ENCODE measurements at places on chromosomes 7 and 10. TPM values are rescaled to one million over a fixed set of nuclear protein-coding genes. Genes with fewer than 3 reads are reported as not detected.
A peak's percentile ranks its signal among the peaks of the same experiment; 100 is the strongest.

KLF14 gene
- 0.47 TPM for polyA plus RNA-seq

DNA sequence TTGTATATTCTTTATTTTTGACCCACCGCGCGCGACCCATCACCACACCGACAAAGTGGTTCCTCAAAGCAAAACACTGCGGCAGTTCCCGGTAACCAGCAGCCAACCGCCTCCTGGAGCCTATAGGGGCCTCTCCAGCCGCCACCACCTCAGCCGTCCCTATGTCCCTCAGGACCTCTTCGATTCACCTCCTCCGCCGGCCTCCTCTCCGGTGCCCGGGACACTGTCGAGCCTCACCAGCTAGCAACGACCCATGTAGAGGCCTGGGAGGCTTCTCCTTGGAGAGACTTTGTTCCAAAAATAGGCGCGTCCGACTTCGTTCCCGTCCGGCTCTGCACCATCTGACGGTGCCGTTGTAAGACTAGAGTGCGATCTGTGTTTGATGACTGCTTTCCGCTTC is 158.8 kb downstream of the HGF start:
- DNase-seq: no peak

DNA sequence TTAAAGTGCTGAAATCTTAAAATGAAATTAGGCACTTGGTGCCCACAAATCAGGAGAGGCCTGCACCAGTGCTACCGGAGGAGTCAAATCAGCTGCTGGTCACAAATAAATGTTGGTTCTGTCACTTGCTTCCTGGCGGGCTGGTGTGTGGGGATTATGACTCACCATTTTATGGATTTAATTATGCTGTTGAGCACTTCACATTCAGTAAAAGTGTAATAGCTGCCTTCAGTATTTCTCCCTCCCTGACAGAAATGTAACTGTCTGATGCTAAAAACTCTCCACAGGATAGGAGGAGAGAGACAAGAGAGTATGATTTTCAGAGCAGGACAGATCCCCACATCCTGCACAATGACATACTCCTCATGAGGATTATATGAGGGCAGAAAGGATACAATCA is 186.0 kb downstream of the JAZF1 start:
- DNase-seq: no peak

AGAP5 gene
- polyA plus RNA-seq: 28.9 TPM

COL13A1 gene
- 29.6 TPM for polyA plus RNA-seq

LLCFC1 gene
- 1.0 TPM for polyA plus RNA-seq

DNA sequence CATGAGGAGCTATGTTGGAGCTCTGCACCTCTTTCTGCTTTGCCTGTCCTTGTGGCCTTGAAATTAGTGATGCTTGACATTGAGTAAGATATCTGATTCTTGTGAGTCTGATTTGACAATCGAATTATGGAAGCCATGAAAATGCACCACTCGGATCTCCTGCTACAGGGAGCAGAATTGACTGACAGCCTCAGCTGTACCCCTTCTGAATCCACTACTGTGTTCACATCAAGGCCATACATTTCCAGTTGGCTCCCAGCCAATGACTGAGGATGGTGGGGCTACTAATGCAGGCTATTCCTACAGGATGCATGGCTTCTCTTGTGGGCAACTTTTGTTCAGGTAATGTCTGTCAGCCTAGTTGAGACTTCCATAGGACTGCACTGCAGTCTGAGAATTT is 321.9 kb downstream of the REEP3 start:
- DNase-seq: no peak

AUTS2 gene
- 114 TPM for polyA plus RNA-seq

BAG3 gene
- 29.5 TPM for polyA plus RNA-seq

DNA sequence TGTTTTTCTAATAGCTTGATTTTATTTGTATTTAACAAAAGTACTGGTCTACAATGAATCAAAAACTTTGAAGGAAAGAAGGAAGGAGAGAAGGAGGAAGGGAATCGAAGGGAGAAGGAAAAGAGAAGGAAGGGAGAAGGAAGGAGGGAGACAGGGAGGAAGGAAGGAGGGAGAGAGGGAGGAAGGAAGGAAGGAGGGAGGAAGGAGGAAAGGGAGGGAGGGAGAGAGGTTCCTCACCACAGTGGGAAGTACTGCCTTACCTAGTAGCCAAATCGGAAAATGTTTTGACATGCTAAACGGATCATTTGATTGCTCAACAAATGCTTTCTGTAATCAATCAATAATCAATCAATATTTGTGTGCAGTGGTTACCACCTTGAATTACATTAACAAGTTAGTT is 225.8 kb upstream of the CELF2 start:
- DNase-seq: no peak

GRCh38 chr7:84394219-84394618 is 199.6 kb upstream of the SEMA3A start:
- no peak for DNase-seq

DNA sequence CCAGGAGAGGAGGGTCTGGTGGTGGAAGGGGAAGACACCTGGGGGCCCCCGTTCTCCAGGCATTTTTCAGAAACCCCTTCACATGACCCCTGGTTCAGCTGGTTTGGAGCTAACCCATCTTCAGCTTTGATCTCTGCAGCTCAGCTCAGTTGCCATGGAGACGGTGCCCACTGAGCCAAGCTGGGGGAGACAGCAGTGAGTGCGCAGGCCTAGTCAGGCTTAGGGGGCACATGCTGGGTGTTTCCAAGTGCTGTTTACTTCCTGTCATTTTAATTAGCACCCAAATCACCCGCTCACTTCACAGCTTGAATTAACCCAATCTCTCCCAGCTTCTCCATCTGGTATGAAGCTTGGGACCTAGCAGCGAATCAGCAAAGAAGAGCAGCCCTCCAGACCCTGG is 9.0 kb downstream of the SPOCK2 start:
- DNase-seq: no peak

LRRC17 gene
- polyA plus RNA-seq: 62.1 TPM

NUTM2D gene
- polyA plus RNA-seq: 10.0 TPM

DNA sequence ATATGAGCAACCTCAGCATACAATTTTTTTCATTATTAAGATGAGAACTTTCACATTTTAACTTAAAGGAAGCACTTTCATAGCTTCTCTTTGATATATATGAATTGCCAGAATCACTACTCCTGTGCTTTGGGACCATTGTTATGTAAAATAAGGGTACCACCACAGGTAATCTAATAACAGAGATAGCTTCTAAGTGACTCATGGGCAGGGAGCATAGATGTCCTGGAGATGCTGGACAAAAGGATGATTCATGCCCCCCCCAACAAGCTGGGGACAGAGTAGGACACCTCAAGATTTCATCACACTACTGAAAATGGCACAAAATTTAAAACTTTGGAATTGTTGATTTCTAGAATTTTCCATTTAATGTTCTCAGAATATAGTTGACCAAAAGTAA is 641.1 kb downstream of the PCDH15 start:
- DNase-seq: no peak

DNA sequence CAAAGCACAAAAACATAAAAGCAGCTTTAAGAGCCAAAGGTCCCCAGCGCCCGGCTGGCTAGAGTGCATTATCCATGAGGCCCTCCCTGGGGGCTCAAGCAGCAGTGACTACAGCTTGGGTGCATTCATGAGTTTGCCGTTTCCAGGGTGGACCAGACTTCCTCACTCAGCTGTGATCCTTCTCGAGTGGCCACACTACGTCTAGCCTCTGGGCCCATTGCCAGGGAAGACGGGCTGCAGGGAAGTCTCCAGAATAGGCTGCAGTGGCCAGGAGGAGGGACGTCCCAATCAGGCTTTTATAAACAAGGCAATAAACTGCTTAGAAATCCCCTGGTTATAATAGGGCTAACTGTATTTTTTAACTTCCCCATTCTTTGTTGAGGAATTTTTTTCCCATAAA is 89.4 kb upstream of the C1QL3 start:
- peak; percentile 5 for DNase-seq

SPDYE9 gene
- 1.3 TPM for polyA plus RNA-seq

DNA sequence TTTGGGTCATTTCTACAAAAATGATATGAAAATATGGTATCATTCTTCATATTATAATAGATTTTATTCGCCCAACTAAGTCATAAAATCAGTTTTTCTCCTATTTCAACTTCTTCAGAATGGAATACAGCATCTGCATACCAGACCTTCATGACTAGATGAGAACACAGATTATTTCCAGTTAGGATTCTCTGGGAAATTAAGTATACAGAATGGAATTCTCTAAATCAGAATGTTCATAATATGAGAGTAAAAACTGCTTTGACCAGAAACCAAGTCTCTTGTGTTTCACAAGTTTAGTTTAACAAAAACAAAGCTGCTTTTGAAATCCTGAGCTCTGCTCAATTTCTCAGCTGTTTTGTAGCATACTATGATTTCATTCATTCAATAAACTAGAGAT is 160.3 kb upstream of the SEMA3A start:
- no peak for DNase-seq

DNA sequence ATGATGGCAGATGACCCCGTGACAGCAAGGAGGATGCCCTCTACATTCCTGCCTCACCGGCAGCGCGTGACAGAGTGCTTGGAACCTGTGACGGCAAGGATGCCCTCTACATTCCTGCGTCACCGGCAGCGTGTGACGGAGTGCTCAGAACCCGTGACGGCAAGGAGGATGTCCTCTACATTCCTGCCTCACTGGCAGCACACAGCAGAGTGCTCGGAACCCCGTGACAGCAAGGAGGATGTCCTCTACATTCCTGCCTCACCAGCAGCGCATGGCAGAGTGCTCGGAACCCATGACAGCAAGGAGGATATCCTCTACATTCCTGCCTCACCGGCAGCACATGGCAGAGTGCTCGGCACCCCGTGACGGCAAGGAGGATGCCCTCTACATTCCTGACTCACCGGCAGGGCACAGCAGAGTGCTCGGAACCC is 231.0 kb downstream of the DIP2C start:
- DNase-seq: peak; percentile 92

- DNase-seq: no peak
Measured at GRCh38 chr10:77377678-77378352, 259.8 kb downstream of the KCNMA1 start.

OR2A5 gene
- 0.25 TPM for polyA plus RNA-seq

MRC1 gene
- polyA plus RNA-seq: 8.4 TPM

SCART1 gene
- 1.6 TPM for polyA plus RNA-seq

GRCh38 chr7:125254566-125254965 is 324.9 kb upstream of the POT1 start:
- no peak for DNase-seq

DNA sequence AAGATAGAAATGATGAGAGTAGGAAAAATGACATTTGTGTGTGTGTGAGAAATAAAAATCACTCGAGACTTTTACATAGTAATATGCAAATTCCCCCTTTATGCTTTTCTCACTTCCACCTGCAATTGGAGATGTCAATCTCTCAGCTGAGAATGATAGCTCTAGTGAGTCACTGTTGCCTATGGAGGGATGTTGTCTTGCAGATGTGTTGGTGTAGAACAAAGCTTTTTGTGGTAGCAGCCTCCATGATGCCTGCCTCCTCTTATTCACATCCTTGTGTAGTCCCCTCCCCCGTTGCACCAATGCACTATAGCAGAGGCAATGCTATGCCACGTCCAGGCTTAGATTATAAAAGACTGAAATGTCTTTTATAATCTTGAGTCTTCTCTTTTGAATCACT is 33.8 kb downstream of the SPAG6 start:
- DNase-seq: no peak

- no peak for DNase-seq
Measured at GRCh38 chr10:17335065-17335464, 107.0 kb downstream of the VIM start.

GRCh38 chr10:36489611-36490228 is 635.7 kb upstream of the ANKRD30A start:
- peak; percentile 49 for DNase-seq

- no peak for DNase-seq
Measured at GRCh38 chr10:75776738-75777504, 345.5 kb downstream of the LRMDA start.

GNAT3 gene
- not detected for polyA plus RNA-seq

GRCh38 chr10:60368875-60369546 is 20.7 kb downstream of the ANK3 start:
- no peak for DNase-seq

DNA sequence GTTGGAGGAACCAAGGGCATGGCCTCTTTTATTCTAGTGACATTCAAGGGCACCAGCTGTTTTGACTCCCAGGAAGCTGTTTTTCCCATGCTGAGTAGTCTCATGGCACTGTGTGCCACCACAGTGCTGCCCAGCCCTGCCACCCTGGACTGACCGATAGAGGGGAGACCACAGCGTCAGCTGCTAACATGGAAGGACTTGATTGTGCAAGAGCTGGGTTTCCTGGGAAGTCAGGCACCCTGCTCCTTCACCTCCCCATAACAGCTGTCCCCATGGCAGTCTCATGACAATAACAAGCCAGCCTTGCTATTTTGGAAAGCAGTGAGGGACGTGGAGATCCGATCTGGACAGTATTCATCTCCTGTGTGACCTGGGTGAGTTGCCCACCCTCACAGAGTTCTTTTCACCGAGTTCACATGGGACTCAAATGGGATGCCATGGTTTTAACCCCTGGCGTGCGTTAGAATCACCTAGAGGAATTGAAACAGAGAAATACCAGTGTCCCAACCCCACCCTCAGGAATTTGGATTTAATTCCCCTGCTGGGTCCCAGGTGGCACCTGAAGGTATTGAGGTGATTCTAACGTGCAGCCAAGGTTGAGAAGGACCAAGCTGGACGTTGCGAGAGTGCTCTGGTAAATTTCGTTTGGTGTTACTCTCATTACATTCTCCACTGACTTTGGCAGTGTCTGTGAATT is 174.8 kb downstream of the CELF2 start:
- no peak for DNase-seq

DRGX gene
- not detected for polyA plus RNA-seq

GRCh38 chr10:100184426-100184825 is 1.4 kb downstream of the ERLIN1 start:
- no peak for DNase-seq

NODAL gene
- polyA plus RNA-seq: 1.1 TPM
